ENCODE measurements at places on chromosomes 7 and 10.

- DNase-seq = no peak
These were observed 40.8 kb upstream of the ZNF438 start for GRCh38 chr10:31072451-31072850.

GRCh38 chr10:29199339-29199738 is 89.5 kb upstream of the LYZL1 start:
- no peak for DNase-seq

DNA sequence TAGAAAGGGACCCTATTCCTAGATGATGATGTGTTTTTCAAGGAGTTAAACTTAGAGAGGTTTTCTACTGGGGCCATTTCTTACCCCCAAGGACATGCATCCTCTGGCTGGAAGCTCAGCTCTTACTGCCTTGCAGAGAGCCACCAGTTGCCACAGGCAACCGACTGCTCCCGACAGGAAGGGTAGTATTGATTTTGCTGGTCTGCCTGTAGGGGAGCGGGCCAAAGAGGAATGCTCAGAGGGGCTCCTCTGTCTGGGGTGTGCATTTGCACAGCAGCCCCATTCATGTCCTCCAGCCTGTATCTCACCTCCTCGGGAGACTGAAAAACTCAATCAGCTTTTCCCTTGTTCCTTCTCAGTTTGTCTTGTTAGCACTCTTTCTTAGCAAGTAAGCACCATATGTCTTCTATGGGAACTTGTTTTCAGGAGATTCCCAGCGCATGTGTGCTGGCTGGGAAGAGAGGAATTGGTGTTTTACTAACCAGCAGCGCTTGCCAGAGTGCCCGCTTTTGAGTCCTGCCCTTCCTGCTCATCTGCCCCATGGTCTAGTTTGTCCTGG is 739.0 kb upstream of the GALNT17 start:
- DNase-seq = no peak

DNA sequence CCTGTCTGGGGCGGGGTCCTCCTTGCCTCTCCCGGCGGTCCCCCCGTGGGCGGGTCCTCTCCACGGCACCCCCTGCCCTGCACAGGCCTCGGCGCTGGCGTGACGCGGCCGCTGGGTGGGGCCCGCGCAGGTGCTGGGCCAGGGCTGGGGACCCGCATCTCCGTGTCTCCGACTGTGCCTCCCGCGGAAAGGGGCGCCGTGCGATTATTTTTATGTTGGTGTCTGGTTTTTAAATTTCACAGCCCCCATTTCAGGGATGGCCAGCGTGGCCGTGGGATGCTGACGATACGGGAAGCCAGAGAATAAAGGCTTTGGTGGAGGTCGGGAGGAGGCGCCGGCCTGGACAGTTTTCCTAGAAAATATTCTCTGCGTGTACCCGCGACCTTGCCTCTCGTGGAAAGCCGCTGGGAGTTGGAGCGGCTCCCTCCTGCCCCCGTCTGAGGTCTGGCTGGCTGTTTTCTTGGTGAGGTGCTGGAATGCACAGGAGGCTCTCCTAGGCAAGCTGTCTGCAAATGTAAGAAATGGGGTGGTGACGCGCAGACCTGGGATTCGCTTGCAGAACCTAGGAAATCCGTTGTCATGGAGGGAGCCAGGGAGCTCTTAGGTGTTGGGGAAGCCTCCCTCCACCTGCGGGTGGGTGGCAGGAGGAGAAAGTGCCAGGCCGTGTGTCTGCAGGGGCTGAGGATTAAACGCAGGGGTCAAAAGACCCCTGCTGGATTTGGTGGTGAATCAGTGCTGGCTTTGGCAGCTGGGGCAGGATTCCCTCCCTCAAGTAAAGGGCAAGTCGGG is 28.7 kb upstream of the JAKMIP3 start:
- no peak for DNase-seq

GRCh38 chr10:69757553-69758309 is 44.0 kb upstream of the COL13A1 start:
- peak; percentile 54 for DNase-seq

DNA sequence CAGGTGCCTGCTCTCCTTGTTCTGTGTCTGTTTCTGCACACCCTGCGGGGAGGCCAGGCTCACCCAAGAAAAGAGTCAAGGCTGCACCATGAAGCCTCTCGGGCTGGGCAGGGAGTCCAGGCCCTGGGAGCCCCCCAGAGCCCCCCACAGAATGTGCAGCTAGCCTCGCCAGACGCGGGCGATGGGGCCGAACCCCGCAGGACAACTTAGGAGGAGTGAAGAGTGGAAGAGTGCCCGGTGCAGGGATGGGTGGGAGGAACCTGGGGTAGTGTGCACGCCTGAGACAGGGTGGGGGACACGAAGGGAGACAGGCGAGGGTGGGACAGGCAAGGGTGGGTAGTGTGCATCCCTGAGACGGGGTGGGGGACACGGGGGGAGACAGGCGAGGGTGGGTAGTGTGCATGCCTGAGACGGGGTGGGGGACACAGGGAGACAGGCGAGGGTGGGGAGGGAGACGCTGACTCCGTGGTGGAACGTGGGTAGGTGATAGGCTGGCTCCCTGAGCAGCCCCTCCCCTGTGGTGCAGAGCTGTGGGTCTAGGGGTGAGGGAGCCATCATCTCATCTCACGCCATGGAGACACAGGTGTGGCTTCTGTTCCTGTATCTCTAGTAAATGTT is 615.4 kb downstream of the DNAJB6 start:
- no peak for DNase-seq

- DNase-seq = no peak
These were observed 355.0 kb upstream of the BMPER start for GRCh38 chr7:33550363-33550762.

GRCh38 chr10:118970770-118971169 is 58.7 kb upstream of the NANOS1 start:
- DNase-seq = peak; percentile 23

GRCh38 chr10:80205477-80206276 is at the start of gene ANXA11:
Gene ANXA11 (minus strand): TSS chr10:80205537. CDS start chr10:80172861, 32,676 bp downstream.
- peak; percentile 90 for DNase-seq

DNA sequence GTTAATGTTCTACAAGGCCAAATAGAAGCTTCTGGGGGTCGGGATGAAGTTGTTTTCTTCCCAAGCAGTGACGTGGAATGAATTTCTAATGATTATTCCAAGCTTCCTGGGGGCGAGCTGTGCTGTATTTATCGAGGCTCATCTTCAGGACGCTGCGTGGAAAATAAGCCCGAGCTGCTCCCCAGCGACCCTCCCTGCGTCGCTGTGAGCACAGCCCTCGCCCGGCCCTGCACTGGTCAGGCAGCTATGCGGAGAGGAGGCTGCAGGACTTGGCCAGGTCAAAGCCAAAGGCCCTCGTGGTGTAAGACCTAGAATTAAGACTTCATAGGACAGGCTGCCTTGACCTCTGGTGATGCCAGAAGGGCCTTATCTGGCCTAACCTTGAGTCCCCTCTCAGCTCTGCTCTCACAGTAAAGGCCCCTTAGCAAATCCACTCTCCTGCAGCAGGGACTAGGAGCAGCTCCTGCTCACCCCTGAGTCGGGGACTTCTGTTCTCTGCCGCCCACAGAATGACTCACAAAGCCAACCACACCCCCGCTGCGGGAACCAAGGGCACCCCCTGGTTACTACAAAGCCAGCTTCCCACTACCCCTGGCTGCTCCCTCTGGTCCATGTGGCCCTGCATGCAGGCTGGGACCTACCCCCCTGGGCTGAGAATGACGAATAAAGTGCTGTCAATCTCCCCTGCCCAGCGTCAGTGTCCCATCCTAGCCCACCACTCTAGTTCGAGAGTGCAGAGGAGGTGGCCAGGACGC is 501.6 kb downstream of the TCERG1L start:
- no peak for DNase-seq

- DNase-seq = no peak
These were observed 42.1 kb upstream of the RASGEF1A start for GRCh38 chr10:43308986-43309385.

DNA sequence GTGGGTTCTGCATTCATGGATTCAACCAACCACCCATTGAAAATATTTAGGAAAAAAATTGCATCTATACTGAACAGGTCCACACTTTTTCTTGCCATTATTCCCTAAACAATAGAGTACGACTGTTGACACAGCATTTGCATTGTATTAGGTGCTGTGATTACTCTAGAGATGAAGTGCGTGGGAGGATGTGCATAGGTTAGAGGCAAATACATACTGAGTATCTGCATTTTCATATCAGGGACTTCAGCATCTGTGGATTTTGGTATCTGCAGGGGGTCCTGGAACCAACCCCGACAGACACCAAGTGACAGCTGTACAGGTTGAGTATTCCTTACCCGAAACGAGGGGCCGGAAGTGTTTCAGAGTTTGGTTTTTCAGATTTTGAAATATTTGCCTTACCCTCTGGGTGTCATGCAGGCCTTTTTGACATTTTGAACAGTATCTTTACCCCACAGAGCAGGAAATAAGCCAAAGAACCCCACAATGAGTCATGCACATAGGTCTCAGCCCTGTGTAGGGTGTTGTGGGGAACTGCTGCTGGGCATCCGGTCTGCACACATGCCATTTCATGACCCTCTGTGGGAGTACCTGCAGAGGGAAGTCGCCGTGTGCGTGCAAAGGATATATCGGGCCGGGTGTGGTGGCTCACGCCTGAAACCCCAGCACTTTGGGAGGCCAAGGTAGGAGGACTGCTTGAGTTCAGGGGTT is 14.5 kb downstream of the NUDT5 start:
- peak; percentile 95 for DNase-seq

GRCh38 chr10:290026-290725 is 154.9 kb downstream of the ZMYND11 start:
- DNase-seq = no peak

- DNase-seq = peak; percentile 34
These were observed 41.8 kb downstream of the ZCCHC24 start for GRCh38 chr10:79403441-79404230.

DNA sequence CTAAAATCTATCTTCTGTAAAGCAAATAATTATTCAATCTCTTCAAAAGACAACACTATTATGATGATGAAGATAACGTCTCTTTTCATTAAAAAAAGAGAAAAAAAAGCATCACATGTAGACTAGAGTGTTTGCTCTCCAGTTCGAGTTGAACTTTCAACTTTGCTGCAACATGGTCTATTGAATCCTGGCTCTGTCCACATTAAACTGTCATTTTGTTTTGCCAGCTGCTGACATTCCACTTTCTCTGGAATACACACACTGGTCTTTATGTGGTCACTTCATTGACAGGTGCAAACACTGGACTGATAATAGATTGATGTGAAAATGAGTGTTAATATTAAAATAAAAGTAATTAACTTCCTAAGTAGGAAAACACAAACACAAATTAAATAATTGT is 61.7 kb downstream of the PTF1A start:
- no peak for DNase-seq

- peak; percentile 41 for DNase-seq
These were observed 43.8 kb upstream of the BET1 start for GRCh38 chr7:94047956-94048355.

- DNase-seq = no peak
These were observed 59.2 kb upstream of the PTN start for GRCh38 chr7:137402536-137403352.

DNA sequence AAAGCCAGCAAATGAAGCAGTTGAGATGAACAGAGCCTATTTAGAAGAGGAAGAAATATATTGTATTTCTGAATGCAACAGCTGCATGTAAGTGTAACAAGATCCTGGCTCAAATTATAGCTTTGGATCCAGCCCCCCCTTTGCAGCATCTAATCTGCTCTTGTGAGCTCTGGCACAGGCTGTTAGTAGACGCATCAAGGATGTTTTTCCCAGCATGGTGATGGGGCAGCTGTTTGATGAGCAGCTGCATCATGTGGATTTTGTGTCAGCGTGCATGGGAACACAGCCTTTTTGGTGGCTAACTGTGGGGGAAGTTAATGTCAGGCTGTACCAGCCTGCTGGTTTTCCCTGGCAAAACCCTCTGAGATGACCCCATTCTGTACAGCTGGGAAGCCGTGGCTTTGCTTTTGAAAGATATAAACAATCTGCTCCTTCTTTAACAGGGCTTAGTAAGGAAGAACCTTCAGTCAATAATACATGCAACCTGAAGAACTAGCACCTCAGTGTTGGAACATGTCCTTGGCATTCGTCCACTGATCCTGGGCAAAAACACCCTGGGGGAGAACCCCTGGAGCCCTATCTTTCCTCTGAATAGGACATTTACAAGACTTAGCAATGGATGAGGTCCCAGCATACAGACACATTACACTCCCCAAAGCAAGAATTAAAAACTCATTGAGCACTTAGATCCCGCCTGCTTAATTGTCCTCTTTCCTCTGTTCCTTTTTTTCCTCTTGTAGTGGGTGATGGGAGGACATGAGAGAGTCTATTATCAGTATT is 70.6 kb downstream of the NPS start:
- no peak for DNase-seq

DNA sequence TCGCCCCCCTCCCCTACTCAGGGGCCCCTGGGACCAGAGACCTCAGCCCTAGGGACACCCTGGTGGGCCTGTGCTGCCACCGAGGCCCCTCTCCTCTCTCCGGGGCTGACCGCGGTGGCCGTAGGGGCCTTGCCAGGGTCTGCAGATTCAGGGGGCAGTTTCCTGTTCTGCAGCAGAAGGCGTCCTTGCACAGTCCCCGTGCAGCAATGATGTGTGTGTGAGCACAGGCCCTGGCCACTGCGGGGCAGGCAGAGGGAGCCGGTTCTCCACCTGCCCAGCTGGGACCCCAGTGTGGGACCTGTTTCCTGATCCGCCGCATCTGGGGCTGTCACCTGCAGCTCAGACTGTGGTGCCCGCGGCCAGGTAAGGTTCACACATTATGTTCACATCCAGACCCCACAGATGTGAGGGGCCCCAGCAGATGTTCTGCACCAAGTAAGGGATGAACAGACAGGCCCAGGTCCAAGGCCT is 60.7 kb upstream of the DNAJB6 start:
- no peak for DNase-seq
